Cardiac muscle cell (in vitro differentiated cells and primary cell): ENCODE measurements at places on chromosomes 5 and 9. TPM values are rescaled to one million over a fixed set of nuclear protein-coding genes. Genes with fewer than 3 reads are reported as not detected.

Gene GPX3
- total RNA-seq = 46.6 and 73.7 TPM in 2 replicates

Gene GPR150
- total RNA-seq = 0.07 and 0.57 TPM in 2 replicates

Gene SLC34A3
- 0.25 TPM in 1 of 2 replicates, not detected in the other for total RNA-seq

Gene SNCAIP
- total RNA-seq = 14.1 and 14.5 TPM in 2 replicates

Gene MATR3
- total RNA-seq = 237 and 293 TPM in 2 replicates

Gene HSDL2
- 35.4 and 46.4 TPM in 2 replicates for total RNA-seq

Gene SPACA9
- total RNA-seq = 4.8 and 6.4 TPM in 2 replicates

Gene GPRIN1
- 0.27 and 0.63 TPM in 2 replicates for total RNA-seq

Gene EPB41L4B
- total RNA-seq = 2.0 and 2.1 TPM in 2 replicates

Gene SLC25A2
- total RNA-seq = 0.42 TPM in 1 of 2 replicates, not detected in the other

Gene GABBR2
- total RNA-seq = 0.06 TPM in 1 of 2 replicates, not detected in the other

Gene PCDHGA10
- total RNA-seq = 4.5 and 7.3 TPM in 2 replicates

Gene SLC36A2
- not detected in 2 replicates for total RNA-seq

Gene NR6A1
- total RNA-seq = 12.8 and 19.8 TPM in 2 replicates

Gene GLDC
- total RNA-seq = 0.98 and 3.3 TPM in 2 replicates

Gene TSSK1B
- total RNA-seq = 0.14 and 0.15 TPM in 2 replicates

Gene HTR1A
- not detected in 2 replicates for total RNA-seq

Gene ESM1
- total RNA-seq = 0.35 and 1.7 TPM in 2 replicates

Gene BTNL8
- total RNA-seq = not detected in 2 replicates

Gene RPL7A
- total RNA-seq = 2,223 and 2,233 TPM in 2 replicates

Gene NUTM2F
- total RNA-seq = 1.7 TPM in 1 of 2 replicates, not detected in the other

Gene GNA14
- total RNA-seq = 0.21 and 0.36 TPM in 2 replicates

Gene ARPC5L
- total RNA-seq = 24.3 and 36.0 TPM in 2 replicates

Gene GNAQ
- 28.4 and 32.8 TPM in 2 replicates for total RNA-seq

Gene EIF4E1B
- total RNA-seq = not detected in 2 replicates

Gene CDC42SE2
- total RNA-seq = 14.1 and 15.2 TPM in 2 replicates

Gene NPR3
- 1.1 and 2.7 TPM in 2 replicates for total RNA-seq

Gene NCS1
- total RNA-seq = 55.6 and 55.7 TPM in 2 replicates

Gene OLFML2A
- 4.7 and 10.7 TPM in 2 replicates for total RNA-seq

Gene SEMA4D
- 14.5 and 34.2 TPM in 2 replicates for total RNA-seq

Gene DMGDH
- 4.3 and 8.9 TPM in 2 replicates for total RNA-seq

Gene INSYN2B
- total RNA-seq = 3.9 and 9.3 TPM in 2 replicates

Gene AFAP1L1
- total RNA-seq = 30.5 and 39.3 TPM in 2 replicates

Gene RANBP17
- 16.8 and 20.0 TPM in 2 replicates for total RNA-seq
